ENCODE measurements at places on chromosomes 1 and 21. TPM values are rescaled to one million over a fixed set of nuclear protein-coding genes. Genes with fewer than 3 reads are reported as not detected.

The LCE6A gene
- not detected for total RNA-seq

DNA sequence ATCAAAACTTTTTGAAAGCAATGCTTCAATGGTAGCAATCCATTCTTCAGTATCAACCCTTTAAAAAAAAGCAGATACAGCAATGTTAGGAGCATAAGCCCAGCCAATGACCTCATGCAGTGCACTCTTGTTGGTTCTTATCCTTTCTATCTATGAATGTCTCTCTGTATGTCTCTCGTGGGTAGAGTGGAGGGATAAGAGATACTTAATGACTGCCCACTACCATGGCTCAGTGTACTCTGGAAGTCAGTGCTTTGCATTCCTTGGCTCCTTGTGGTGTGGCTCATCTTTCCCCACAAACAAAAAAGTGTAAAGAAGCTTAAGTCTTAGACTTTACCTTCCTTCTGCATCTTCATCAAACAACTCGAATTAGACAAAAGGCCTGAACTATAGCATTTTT is 50.3 kb downstream of the PCSK9 start:
- no peak for DNase-seq

The ODR4 gene
- 10.9 TPM for total RNA-seq

The PACC1 gene
- 2.6 TPM for total RNA-seq

DNA sequence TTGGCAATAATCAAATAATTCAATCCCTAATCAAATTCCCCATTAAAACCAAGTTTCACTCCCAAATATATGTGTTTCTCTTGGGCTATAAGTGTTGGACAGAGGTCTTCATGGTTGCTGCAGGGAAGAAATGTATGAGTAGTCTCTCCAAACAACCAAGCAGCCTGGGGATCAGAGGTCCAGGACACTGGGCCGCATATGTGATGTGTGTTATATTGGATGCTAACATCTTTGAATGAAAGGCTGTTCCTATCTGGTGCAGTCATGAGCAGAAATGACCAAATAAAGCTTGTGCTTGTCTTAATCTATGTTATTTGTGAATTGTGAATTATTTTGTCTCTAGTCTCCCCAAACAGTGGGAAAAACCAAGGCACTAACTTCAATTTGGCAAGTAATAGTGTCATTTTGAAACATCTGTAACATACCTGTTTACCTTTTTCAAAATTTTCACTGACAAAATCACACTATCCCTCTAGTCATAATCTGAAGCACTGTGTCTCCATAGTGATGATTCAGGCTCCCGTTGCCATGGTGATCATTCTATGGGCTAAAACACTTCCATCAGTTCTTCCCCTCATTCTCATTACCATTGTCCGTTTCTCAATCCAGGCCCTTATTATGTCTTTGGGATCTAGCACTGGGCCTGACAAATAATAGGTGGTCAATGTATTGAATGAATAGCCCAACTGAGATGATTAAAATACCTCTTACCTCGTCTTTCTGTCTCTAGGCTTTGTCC is 12.5 kb upstream of the TADA1 start:
- no peak for DNase-seq

GRCh38 chr1:153667439-153667838 is 3.4 kb downstream of the ILF2 start:
- DNase-seq: no peak

- DNase-seq: no peak
Observed at GRCh38 chr1:179156708-179157107, 72.8 kb downstream of the ABL2 start.

- DNase-seq: no peak
Observed at GRCh38 chr1:188372821-188373220, 1544.1 kb downstream of the PLA2G4A start.

GRCh38 chr1:158068918-158069317 is 75.5 kb downstream of the KIRREL1 start:
- no peak for DNase-seq

Data from left ventricle myocardium inferior (tissue), 1 donor.